CD8-positive, alpha-beta memory T cell (primary cell): ENCODE measurements at places on chromosomes 11 and 22. TPM values are rescaled to one million over a fixed set of nuclear protein-coding genes. Genes with fewer than 3 reads are reported as not detected.

SPINDOC gene
- 1.4 TPM for polyA plus RNA-seq

DNA sequence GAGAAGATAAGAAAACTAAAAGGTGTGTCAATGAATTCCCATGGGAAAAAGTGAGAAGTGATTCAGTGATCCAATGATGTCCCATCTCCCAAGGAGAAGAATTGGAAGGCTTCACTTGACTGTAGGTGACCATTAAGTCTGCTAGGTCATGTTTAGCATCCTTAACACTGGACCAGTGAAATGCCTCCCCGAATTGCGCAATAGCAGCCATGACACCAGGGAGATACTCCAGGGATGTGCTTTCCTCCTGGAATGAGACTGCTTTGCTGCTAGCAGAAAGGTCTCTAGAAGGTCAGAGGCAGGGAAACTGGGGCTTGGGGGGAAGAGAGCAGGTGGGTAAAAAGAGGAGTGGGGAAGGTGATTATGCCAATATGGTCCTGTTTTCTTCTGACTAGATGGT is 364.3 kb downstream of the OPCML start:
- no peak overlapping the region for H3K4me3 ChIP-seq
- no peaks in the 10 kb centered on the region for H3K36me3 ChIP-seq
- no peak overlapping the region for H3K27ac ChIP-seq
- no peaks in the 10 kb centered on the region for H3K27me3 ChIP-seq
- no peaks in the 10 kb centered on the region for H3K4me1 ChIP-seq
- no peak for DNase-seq

APOBEC3H gene
- polyA plus RNA-seq, result 11.7 TPM

- H3K27me3 ChIP-seq, result no peaks in the 10 kb centered on the region
- no peaks in the 10 kb centered on the region for H3K4me1 ChIP-seq
- H3K4me3 ChIP-seq, result no peak overlapping the region
These were observed 130.7 kb upstream of the RCN1 start for GRCh38 chr11:31960126-31960525.

TMPRSS13 gene
- 1.5 TPM for polyA plus RNA-seq

- no peaks in the 10 kb centered on the region for H3K36me3 ChIP-seq
- H3K4me3 ChIP-seq, result no peak overlapping the region
- no peaks in the 10 kb centered on the region for H3K4me1 ChIP-seq
- H3K27me3 ChIP-seq, result no peaks in the 10 kb centered on the region
These were observed 154.5 kb downstream of the OR4C45 start for GRCh38 chr11:50187220-50187619.

- no peak overlapping the region for H3K4me3 ChIP-seq
- DNase-seq, result no peak
- no peaks in the 10 kb centered on the region for H3K4me1 ChIP-seq
- no peaks in the 10 kb centered on the region for H3K27me3 ChIP-seq
- peaks cover 28% of the 10 kb centered on the region for H3K36me3 ChIP-seq
These were observed 22.6 kb downstream of the BUD13 start for GRCh38 chr11:116750070-116750718.

- H3K27ac ChIP-seq, result no peak overlapping the region
- no peaks in the 10 kb centered on the region for H3K4me1 ChIP-seq
- H3K27me3 ChIP-seq, result no peaks in the 10 kb centered on the region
- no peaks in the 10 kb centered on the region for H3K36me3 ChIP-seq
These were observed 163.6 kb downstream of the GRIK4 start for GRCh38 chr11:120675171-120675570.

ART5 gene
- not detected for polyA plus RNA-seq

OR8D1 gene
- polyA plus RNA-seq, result not detected

DNA sequence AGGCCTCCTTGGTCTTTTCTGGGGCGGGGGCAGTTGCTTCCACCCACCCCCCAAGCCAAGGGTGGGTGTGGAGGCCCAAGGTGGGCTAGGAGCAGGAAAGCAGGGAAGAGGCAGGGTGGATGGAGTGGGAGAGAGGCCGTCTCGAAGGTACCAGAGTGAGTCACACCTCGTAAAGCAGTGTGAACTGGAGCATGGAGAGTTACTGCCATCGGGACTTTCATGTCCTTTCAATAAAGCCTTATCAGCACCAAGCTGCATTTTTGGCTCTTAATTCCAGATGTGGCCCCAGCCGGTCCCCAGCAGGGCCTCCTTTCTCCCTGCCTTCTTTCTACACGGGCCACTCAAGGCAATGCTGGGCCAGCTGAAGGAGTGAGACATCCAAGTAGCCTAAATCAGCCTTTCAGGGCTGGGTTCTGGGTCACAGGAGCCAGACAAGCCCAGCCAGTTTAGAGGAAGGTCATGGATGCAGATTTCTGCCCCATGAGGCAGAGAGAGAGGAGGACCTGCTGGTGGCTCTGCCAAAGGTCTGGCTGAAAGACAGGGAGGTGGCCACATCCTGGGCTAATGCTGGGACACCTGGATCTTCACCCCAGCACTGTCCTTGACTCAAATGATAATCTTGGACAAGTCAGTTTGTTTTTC is 59.0 kb upstream of the CD82 start:
- no peak for DNase-seq
- H3K36me3 ChIP-seq, result no peaks in the 10 kb centered on the region
- H3K4me3 ChIP-seq, result no peak overlapping the region
- no peaks in the 10 kb centered on the region for H3K4me1 ChIP-seq
- H3K27ac ChIP-seq, result no peak overlapping the region

GRCh38 chr22:46339956-46340355 is 4.4 kb downstream of the TRMU start:
- peaks cover 38% of the 10 kb centered on the region for H3K36me3 ChIP-seq
- H3K27me3 ChIP-seq, result no peaks in the 10 kb centered on the region
- DNase-seq, result no peak
- peaks cover 9% of the 10 kb centered on the region for H3K4me1 ChIP-seq
- H3K4me3 ChIP-seq, result no peak overlapping the region
- H3K27ac ChIP-seq, result no peak overlapping the region

GRCh38 chr11:3824714-3825472 is 15.9 kb downstream of the RHOG start:
- no peaks in the 10 kb centered on the region for H3K27me3 ChIP-seq
- H3K27ac ChIP-seq, result no peak overlapping the region
- peaks cover 22% of the 10 kb centered on the region for H3K4me1 ChIP-seq
- H3K36me3 ChIP-seq, result peaks cover 21% of the 10 kb centered on the region
- H3K4me3 ChIP-seq, result no peak overlapping the region
- peak; percentile 87 for DNase-seq

- H3K4me1 ChIP-seq, result no peaks in the 10 kb centered on the region
- no peaks in the 10 kb centered on the region for H3K36me3 ChIP-seq
- no peak overlapping the region for H3K4me3 ChIP-seq
- no peak for DNase-seq
- no peaks in the 10 kb centered on the region for H3K27me3 ChIP-seq
These were observed 123.4 kb downstream of the SLC17A6 start for GRCh38 chr11:22461626-22462025.

- no peak overlapping the region for H3K27ac ChIP-seq
- H3K4me1 ChIP-seq, result no peaks in the 10 kb centered on the region
- no peak overlapping the region for H3K4me3 ChIP-seq
- H3K27me3 ChIP-seq, result no peaks in the 10 kb centered on the region
These were observed 59.6 kb upstream of the PPARA start for GRCh38 chr22:46090631-46091201.

DNA sequence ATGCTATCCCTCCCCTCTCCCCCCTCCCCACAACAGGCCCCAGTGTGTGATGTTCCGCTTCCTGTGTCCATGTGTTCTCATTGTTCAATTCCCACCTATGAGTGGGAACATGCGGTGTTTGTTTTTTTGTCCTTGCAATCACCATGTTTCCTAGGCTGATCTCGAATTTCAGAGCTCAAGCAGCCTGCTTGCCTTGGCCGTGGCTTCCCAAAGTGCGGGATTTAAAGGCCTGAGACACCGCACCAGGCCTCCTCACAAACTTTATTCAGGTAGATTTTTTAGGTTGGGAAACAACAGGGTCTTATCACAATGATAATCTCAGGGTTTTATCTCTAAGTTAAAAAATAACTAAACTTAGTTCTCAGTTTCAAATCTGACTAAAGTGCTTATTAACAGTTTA is 125.4 kb downstream of the LUZP2 start:
- H3K4me3 ChIP-seq, result no peak overlapping the region
- H3K27ac ChIP-seq, result no peak overlapping the region
- H3K27me3 ChIP-seq, result no peaks in the 10 kb centered on the region
- H3K4me1 ChIP-seq, result no peaks in the 10 kb centered on the region
- no peak for DNase-seq

- no peaks in the 10 kb centered on the region for H3K4me1 ChIP-seq
- no peak overlapping the region for H3K27ac ChIP-seq
- no peaks in the 10 kb centered on the region for H3K36me3 ChIP-seq
- no peak for DNase-seq
- H3K4me3 ChIP-seq, result no peak overlapping the region
These were observed 1378.0 kb downstream of the BRD1 start for GRCh38 chr22:48449466-48450187.

GRCh38 chr11:117668321-117668751 is 128.7 kb downstream of the DSCAML1 start:
- DNase-seq, result no peak
- H3K27ac ChIP-seq, result no peak overlapping the region
- H3K36me3 ChIP-seq, result no peaks in the 10 kb centered on the region

DNA sequence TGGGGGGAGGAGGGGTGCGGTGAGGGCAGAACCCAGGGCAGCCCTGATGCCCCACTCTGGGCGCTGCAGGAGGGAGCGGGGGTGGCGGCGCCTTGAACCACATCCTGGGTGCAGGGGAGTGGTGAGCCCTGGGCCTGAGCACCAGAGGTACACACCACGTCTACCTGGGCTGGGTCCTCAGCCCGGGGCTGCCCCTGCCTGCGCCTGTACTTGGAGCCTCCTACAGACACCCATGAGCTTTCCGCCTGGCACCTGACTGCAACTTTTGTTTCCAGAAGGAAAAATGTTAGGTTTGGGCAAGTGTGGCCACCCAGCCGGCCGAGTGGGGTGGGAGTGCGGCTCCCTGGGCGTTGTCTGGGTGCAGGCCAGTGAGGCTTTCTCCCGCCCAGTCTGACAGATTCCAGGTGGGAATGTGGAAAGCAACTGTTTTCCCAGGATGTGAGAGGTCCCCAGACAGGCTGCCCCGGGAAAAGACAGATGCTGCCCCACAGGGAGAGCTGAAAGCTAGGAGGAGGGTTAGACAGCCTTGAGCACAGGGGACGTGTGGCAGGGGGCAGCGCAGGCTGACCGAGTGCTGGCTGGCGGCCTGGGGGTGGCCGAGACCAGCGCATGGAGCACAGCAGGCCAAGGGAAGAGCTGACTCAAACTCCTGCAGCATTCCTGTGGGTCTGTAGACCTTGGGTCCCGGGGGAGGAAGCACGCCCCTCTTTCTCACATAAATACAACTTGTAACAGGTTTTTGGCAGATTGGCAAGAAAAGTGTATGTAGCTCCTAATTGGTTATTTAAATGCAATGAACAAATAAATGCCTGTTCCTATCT is 44.1 kb downstream of the GNB1L start:
- no peak overlapping the region for H3K4me3 ChIP-seq
- peak; percentile 5 for DNase-seq
- no peaks in the 10 kb centered on the region for H3K36me3 ChIP-seq
- no peaks in the 10 kb centered on the region for H3K27me3 ChIP-seq

GRCh38 chr11:91851908-91852307 is 372.7 kb upstream of the FAT3 start:
- no peak overlapping the region for H3K27ac ChIP-seq
- no peaks in the 10 kb centered on the region for H3K27me3 ChIP-seq
- no peaks in the 10 kb centered on the region for H3K36me3 ChIP-seq
- no peaks in the 10 kb centered on the region for H3K4me1 ChIP-seq
- no peak overlapping the region for H3K4me3 ChIP-seq

GRCh38 chr11:129840236-129840635 is 24.6 kb downstream of the TMEM45B start:
- no peak overlapping the region for H3K27ac ChIP-seq
- H3K4me1 ChIP-seq, result peaks cover 5% of the 10 kb centered on the region
- H3K27me3 ChIP-seq, result no peaks in the 10 kb centered on the region
- no peak for DNase-seq
- H3K4me3 ChIP-seq, result no peak overlapping the region

GRCh38 chr11:2318123-2318522 is 16.3 kb downstream of the TSPAN32 start:
- no peak for DNase-seq
- no peak overlapping the region for H3K4me3 ChIP-seq
- no peaks in the 10 kb centered on the region for H3K27me3 ChIP-seq
- H3K27ac ChIP-seq, result no peak overlapping the region
- no peaks in the 10 kb centered on the region for H3K36me3 ChIP-seq
- H3K4me1 ChIP-seq, result no peaks in the 10 kb centered on the region

- no peak for DNase-seq
- H3K27me3 ChIP-seq, result peaks cover 27% of the 10 kb centered on the region
- no peaks in the 10 kb centered on the region for H3K36me3 ChIP-seq
- H3K27ac ChIP-seq, result no peak overlapping the region
- H3K4me3 ChIP-seq, result no peak overlapping the region
- peaks cover 4% of the 10 kb centered on the region for H3K4me1 ChIP-seq
These were observed 47.8 kb downstream of the SLC22A12 start for GRCh38 chr11:64638829-64639228.

DNA sequence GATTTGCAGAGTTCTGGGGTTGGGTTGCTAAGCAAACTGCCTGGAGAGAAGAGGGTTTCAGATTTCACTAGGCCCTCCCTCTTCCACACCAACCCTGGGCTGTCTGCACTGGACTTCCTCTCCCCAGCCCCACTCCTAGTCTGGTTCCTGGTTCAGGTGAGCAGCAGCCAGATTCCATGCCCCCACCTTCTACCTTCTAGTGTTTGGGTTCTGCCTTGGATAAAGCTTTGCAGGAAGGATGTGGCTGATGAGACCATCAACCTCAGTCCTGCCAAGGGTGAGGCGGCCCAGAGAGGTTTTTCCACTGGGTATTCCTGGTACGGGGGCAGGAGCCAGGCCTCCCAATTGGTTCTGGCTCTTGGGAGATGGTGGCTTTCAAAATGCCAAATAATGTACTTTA is 68.3 kb downstream of the BCR start:
- H3K36me3 ChIP-seq, result no peaks in the 10 kb centered on the region
- DNase-seq, result no peak
- peaks cover 64% of the 10 kb centered on the region for H3K4me1 ChIP-seq
- H3K4me3 ChIP-seq, result no peak overlapping the region
- H3K27me3 ChIP-seq, result no peaks in the 10 kb centered on the region

IGSF9B gene
- 1.4 TPM for polyA plus RNA-seq
